ENCODE measurements at places on chromosomes 4 and X.
A peak's percentile ranks its signal among the peaks of the same experiment; 100 is the strongest.

GRCh38 chr4:155143512-155143911 is 64.9 kb upstream of the NPY2R start:
- DNase-seq: no peak

- DNase-seq: no peak
These were observed 55.5 kb downstream of the DDX60 start for GRCh38 chr4:168263039-168263438.

GRCh38 chr4:139617702-139618490 is 47.7 kb upstream of the MGST2 start:
- DNase-seq: no peak

- DNase-seq: no peak
These were observed 39.9 kb downstream of the MSX1 start for GRCh38 chr4:4899202-4899925.

DNA sequence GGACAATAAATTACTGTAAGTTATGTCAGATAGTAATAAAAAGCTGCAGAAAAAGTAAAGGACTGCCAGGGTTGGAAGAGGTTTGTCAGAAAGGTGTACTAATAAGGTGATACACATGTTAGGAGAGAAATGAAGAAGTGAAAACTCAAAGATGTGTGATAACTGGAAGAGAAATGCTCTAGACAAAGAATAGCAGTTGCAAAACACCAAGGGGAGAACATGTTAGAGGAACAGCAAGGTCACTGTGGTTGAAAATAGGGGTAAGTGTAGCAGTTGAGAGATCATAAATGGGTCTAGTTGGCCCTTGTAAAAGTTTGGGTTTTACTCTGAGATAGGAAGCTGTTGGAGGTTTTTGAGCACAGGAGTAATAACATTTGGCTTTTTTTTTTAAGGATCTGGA is 46.9 kb downstream of the HSPA4L start:
- DNase-seq: no peak

GRCh38 chr4:87363552-87363951 is 27.4 kb downstream of the HSD17B11 start:
- no peak for DNase-seq

DNA sequence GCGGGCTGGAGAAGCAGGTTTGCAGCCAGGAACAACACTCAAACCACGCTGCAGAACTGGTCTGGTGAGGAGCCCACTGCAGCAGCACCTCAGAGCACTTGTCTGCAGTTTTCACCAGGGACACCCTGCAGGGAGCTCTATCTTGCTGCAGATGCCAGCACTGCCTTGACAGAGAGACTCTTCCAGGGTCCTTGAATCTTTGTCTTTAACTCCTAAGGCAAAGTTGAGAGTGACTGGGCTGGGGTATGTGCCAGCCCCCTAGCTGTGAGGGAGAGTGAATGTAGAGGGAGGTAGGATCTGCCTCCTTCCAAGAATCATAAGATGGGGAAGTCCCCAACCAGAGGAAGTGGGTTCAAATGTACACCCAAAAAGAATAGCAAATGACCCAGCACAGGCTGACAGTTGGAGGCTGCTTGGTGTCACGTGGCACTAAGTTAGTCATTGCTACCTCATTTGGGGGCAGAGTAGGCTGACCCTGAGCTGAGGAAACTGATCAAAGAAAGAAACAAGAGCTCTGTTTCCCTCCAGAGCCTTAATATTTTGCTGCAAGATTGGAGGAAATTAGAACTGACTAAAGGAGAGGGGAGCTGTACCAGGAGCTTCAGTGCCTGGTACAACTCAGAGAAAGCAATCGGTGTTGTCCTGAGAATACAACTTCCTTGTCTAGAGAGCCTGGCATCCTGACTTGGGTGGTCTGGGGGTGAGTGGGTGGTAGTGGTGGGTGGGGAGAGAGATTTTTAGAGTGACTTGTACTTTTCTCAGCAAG is 28.2 kb upstream of the HUWE1 start:
- peak; percentile 49 for DNase-seq

DNA sequence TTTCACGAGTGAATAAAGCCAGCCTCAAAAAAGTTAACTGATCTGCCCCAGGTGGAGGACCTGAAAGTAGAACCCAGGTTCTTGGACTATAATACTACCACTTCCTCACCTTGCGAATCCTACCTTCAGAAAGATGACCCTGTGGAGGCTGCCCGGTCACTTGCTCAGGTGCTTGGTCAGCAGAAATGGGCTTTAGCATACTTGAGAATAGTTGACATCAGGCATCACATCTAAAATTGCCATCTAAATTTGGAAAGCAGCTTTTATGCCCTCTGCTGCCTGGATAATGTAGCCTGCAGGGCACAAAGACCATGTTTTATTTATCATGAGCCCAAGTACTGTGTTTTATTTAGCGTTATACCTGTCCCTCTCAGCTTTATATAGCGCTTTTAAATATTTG is 3.0 kb downstream of the BCLAF3 start:
- no peak for DNase-seq

DNA sequence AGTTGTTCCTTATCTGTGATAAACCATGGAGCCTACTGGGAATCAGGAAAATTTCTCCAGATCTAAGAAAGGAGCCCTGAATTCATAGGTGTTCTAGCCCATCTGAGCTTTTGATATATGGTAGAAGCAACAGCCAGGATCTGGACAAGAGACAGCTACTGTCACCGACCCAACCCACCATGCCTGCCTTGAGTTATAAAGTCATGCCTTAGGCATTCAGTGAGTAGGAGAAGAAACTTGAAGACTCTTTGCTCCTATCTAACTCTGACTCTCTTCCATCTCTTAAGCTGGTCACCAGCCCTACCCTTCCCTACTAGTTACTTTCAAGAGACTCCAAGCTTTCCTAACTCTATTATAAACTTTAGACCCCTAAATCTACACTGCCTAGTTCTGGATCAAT is 83.9 kb upstream of the FAM9B start:
- no peak for DNase-seq

GRCh38 chr4:82104578-82104977 is 269.2 kb downstream of the HNRNPD start:
- DNase-seq: no peak

- no peak for DNase-seq
These were observed 4.7 kb downstream of the USP51 start for GRCh38 chrX:55484948-55485347.

- no peak for DNase-seq
These were observed 92.7 kb downstream of the SYNPO2 start for GRCh38 chr4:118981171-118981838.

- DNase-seq: no peak
These were observed 366.5 kb downstream of the CXXC4 start for GRCh38 chr4:104128031-104128849.

- DNase-seq: peak; percentile 10
These were observed 2.0 kb downstream of the MID1IP1 start for GRCh38 chrX:38803243-38803587.

GRCh38 chr4:145828802-145829485 is 109.7 kb downstream of the ZNF827 start:
- DNase-seq: no peak

DNA sequence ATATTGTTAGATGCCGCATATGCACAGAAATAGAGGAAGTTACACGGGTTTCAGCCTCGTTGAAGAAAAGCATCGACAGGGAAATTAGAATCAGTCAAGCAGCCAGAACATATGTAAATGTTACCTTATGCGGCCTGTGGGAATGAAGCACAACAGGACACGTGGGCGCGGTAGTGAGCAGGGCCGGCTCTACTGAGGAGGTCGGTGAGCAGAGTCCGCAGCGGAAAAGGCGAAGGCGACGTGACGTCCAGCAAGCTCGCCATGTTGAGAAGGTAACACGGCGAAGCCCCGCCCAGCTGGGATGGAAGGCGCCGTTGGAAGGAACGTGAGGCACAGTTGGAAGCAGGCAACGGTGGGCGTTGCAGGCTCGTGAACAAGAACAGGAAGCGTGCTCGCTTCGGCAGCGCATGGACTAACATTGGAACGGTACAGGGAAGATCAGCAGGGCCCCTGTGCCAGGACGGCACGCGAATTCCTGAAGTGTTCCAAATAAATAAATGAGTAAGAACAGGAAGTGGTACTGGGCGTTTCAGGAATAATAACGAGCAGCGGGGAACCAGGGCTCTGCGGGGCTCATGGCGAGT is 54.6 kb downstream of the MTNR1A start:
- no peak for DNase-seq

- no peak for DNase-seq
These were observed 126.9 kb downstream of the VCX3B start for GRCh38 chrX:8591501-8591900.

- no peak for DNase-seq
These were observed 784.6 kb upstream of the GRID2 start for GRCh38 chr4:91519155-91519554.

DNA sequence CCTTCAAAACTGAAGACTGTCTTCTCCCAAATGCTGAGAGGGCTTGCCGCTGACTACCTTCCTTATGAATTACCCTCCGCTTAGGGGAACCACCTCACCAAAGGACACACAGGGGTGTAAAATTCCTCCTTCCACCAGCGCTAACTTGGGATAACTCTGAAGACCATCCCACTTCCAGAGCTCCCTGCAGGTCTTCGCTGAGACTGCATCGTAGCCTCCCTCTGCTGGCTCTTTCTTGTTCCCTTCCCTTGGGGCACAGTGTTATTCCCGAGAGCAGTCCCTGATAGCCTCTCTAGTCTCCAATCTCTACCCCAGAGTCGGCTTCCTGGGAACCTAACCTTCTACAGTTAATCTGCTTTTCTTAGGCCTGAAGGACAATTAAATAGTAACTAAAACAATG is 725.5 kb upstream of the ATOH1 start:
- no peak for DNase-seq

GRCh38 chr4:142566243-142566642 is 279.9 kb downstream of the INPP4B start:
- no peak for DNase-seq

DNA sequence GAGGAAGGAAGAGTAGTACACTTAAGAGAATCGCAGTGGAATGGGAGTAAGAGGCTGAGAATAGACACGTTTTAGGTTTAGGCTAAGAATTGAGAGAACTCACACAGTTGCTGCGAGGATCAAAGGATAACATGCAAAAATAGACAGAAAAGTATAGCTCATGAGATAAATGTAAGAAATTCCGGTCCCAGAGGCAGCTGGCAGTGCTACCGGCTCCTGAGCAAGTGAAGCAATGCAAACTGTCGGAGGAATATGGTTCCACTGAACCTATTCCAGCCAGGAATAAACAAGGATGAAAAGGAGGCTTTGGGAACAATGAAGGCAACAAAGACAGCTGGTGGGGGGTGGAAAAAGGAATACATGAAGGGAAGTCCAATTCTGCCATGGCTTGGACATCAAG is 191.8 kb downstream of the QDPR start:
- no peak for DNase-seq

GRCh38 chr4:90118527-90119195 is 8.5 kb upstream of the CCSER1 start:
- no peak for DNase-seq

- DNase-seq: peak; percentile 18
These were observed 1.1 kb upstream of the TLR3 start for GRCh38 chr4:186067757-186068385.

- DNase-seq: no peak
These were observed 66.0 kb upstream of the STOX2 start for GRCh38 chr4:183838987-183839712.

DNA sequence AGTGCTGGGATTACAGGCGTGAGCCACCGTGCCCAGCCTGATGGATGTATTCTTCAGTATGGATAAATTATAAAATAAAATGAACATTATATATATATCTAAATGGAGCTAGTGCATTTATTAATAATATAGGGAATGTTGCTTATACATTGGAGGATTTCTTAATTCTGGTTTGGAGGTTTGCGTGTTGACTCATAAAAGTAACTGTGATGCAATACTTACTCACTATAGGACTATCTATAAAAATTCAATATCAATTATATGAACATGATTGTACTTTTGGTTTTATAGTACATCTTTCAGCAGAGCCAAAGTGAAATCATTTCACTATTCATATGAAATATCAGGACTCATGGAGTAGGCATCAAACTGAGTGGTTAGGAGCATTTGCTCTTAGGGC is 3.2 kb upstream of the AREG start:
- no peak for DNase-seq

DNA sequence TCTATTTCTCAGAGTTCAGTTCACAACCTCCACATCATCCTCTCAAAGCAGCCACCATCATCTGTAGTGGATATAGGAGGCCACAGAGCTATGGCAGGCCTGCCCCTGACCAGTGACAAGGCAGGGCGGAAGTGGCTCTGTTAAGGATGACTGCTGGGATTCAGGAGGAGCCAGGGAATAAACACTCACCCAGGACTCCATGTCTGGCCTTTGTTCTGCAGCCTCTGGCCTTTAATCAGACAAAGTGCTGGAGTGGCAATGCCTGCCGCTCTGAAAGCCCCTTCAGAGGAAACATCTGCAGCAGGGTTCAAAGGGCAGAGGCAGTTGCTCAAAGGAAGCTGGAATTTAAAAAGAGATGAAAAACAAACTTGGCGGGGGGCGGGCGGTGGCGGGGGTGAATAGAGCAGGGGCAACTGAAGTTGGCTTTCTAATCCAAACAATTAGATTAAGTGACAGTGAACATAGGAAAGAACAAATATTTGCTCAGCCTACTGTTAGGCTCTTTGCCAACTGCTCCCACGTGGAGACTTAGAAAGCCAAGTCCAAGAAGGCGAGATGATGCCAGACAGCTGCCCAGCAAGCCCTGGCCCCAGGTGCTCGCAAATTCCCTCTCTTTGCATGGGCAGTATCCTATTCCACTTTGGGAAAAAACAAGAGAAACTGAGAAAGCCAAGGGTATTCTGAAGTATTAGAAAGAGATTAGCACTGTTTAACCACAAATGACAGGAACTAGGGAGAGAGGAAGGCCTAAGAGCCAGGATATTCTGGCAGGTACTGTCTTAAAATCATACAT is 5.5 kb downstream of the MPP1 start:
- DNase-seq: no peak

GRCh38 chr4:183186813-183187212 is 87.8 kb downstream of the WWC2 start:
- no peak for DNase-seq

- DNase-seq: no peak
These were observed 221.2 kb upstream of the MID1 start for GRCh38 chrX:10841579-10841978.

DNA sequence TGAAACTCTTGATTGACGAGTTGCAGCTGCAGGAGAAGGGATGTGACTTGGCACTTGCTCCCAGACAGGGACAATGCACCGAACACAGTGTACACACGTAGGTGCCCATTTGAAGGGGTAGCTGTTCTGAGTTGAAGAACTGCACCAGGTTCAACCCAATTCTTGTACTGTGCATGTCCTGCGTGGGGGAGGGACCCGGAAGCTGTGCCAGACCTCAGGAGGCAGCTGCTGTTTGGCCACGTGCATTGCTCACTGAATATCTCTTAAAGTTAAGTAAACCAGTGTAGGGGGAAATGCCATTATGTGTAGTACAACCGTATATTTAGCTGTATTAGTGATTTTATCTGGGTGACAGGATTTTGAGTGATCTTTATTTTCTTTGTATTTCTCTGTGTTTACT is 12.0 kb upstream of the RBBP7 start:
- no peak for DNase-seq

- peak; percentile 38 for DNase-seq
These were observed 923 bp upstream of the CPEB2 start for GRCh38 chr4:15001248-15001868.

GRCh38 chrX:31233941-31234496 is 162.2 kb upstream of the FTHL17 start:
- no peak for DNase-seq

Measured in activated naive CD4-positive, alpha-beta T cell treated with anti-CD3 and anti-CD28 coated beads, Interleukin-2, amount 50 U/mL, for 16 hours (primary cell).